Osteocyte (in vitro differentiated cells): ENCODE measurements at places on chromosomes 6 and 20. TPM values are rescaled to one million over a fixed set of nuclear protein-coding genes. Genes with fewer than 3 reads are reported as not detected.

GRCh38 chr20:14431568-14431967 lies 94.2 kb upstream of the FLRT3 start:
- no peaks in the 10 kb centered on the region for H3K4me1 ChIP-seq
- H3K36me3 ChIP-seq: no peaks in the 10 kb centered on the region
- no peak overlapping the region for H3K27ac ChIP-seq
- no peak for DNase-seq
- H3K4me3 ChIP-seq: no peak overlapping the region
- no peaks in the 10 kb centered on the region for H3K27me3 ChIP-seq

DNA sequence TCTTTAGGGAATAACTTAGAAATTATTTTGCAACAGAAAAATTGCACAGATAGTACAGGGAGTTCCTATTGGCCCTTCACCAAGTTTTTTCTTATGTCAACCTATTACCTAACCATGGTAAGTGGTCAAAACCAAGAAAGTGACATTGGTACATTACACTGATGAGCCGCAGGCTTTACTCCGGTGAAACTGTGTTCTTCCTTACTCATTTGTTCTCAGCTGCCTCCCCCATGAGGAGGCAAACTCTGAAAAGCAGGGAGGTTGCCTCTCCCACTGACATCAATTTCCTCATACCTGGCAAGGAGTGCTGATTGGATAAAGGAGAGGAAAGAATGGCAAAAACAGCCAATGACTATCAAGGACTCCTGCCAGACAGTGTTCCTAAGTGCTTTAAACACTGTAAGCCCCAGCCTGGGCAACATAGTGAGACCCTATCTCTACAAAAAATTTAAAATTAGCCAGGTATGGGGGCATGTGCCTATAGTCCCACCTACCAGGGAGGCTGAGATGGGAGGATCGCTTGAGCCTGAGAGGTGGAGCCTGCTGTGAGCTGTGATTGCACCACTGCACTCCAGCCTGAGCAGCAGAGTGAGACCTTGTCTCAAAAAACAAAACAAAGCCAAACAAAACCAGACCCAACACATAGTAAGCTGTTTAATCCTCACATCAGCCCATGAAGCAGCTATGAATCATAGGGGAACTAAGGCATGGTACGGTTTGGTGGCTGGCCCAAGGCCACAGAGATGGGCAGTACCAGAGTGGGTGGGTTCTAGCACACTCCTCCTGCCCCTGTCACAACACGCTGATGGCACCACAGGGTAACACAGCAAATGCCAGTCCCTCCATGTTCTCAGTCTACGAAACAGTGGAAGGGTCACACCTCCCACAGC lies 24.7 kb downstream of the C20orf203 start:
- H3K4me3 ChIP-seq: no peak overlapping the region
- H3K36me3 ChIP-seq: no peaks in the 10 kb centered on the region
- DNase-seq: no peak
- H3K4me1 ChIP-seq: peaks cover 4% of the 10 kb centered on the region

- H3K27me3 ChIP-seq: no peaks in the 10 kb centered on the region
- H3K27ac ChIP-seq: no peak overlapping the region
- H3K36me3 ChIP-seq: peaks cover 22% of the 10 kb centered on the region
- H3K4me1 ChIP-seq: peaks cover 55% of the 10 kb centered on the region
- DNase-seq: no peak
- H3K4me3 ChIP-seq: no peak overlapping the region
These were observed 98.6 kb downstream of the PTPRK start for GRCh38 chr6:128421788-128422187.

Gene LIN28B
- total RNA-seq: 0.10 TPM in 1 of 2 replicates, not detected in the other

GRCh38 chr6:157432231-157432891 lies 51.4 kb downstream of the ZDHHC14 start:
- no peak for DNase-seq
- no peak overlapping the region for H3K27ac ChIP-seq
- H3K36me3 ChIP-seq: no peaks in the 10 kb centered on the region
- H3K4me3 ChIP-seq: no peak overlapping the region

DNA sequence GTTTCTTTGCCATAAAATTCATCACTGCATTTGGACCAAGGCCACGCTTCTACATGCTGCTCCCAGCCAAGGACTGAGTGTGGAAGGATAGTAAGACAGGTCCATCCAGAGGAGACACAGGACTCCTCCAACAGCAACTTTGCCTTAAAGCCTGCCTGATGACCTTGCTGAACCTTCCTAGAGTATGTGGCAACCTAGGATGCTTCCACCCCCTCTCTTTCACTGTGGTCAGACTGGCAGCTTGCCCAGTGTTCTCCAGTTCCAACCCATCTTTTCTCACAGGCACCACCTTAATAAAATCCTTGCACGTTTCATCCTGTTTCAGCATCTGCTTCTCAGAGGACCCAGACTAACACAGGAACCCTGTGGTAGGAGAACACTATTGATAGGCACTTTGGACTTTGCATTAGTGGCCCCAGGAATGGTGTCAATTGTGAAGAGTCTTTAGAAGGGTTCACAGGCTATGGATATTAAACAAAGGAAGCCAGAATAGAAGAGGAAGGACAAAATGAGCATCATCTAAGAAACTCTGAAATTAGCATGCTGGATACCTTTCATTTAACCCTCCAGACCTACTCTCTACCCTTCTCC lies 2.4 kb upstream of the PKHD1 start:
- no peak overlapping the region for H3K27ac ChIP-seq
- no peak overlapping the region for H3K4me3 ChIP-seq
- H3K36me3 ChIP-seq: no peaks in the 10 kb centered on the region
- H3K27me3 ChIP-seq: peaks cover 4% of the 10 kb centered on the region
- no peak for DNase-seq
- H3K4me1 ChIP-seq: no peaks in the 10 kb centered on the region

Gene ENPP4
- total RNA-seq: 0.18 and 0.27 TPM in 2 replicates

- H3K27me3 ChIP-seq: no peaks in the 10 kb centered on the region
- H3K4me3 ChIP-seq: no peak overlapping the region
- no peak for DNase-seq
- no peaks in the 10 kb centered on the region for H3K36me3 ChIP-seq
- H3K4me1 ChIP-seq: peaks cover 16% of the 10 kb centered on the region
- no peak overlapping the region for H3K27ac ChIP-seq
These were observed 16.4 kb upstream of the PKIG start for GRCh38 chr20:44566018-44566417.

DNA sequence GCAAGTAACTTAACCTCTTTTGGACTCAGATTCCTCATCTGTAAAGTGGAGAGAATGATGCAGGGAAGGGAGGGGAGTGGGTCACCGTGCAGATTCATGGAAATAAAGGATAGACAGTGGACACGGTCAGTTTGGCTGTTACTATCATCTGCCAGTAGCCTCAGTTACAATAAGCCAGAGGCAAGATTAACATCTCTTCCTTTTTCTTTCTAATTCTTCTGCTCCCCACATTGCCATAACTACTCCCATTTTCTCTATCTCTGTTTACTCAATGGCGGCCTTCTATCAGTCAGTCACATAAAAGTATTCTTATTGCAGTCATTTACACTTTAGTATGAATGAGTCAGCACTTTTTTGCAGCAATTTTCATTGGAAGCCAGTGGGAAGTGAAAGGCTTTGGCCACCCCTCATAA lies 49.2 kb downstream of the PPP1R16B start:
- H3K27me3 ChIP-seq: peaks cover 13% of the 10 kb centered on the region
- no peak for DNase-seq
- H3K4me3 ChIP-seq: no peak overlapping the region
- H3K4me1 ChIP-seq: no peaks in the 10 kb centered on the region
- H3K36me3 ChIP-seq: no peaks in the 10 kb centered on the region

- no peaks in the 10 kb centered on the region for H3K27me3 ChIP-seq
- H3K4me3 ChIP-seq: no peak overlapping the region
- peaks cover 6% of the 10 kb centered on the region for H3K4me1 ChIP-seq
These were observed 5.7 kb downstream of the CDC40 start for GRCh38 chr6:110185879-110186278.

Gene OR2B6
- not detected in 2 replicates for total RNA-seq

GRCh38 chr20:63782521-63782971 lies 43.0 kb downstream of the SLC2A4RG start:
- no peaks in the 10 kb centered on the region for H3K27me3 ChIP-seq
- H3K4me3 ChIP-seq: no peak overlapping the region
- no peak overlapping the region for H3K27ac ChIP-seq
- peaks cover 3% of the 10 kb centered on the region for H3K36me3 ChIP-seq

DNA sequence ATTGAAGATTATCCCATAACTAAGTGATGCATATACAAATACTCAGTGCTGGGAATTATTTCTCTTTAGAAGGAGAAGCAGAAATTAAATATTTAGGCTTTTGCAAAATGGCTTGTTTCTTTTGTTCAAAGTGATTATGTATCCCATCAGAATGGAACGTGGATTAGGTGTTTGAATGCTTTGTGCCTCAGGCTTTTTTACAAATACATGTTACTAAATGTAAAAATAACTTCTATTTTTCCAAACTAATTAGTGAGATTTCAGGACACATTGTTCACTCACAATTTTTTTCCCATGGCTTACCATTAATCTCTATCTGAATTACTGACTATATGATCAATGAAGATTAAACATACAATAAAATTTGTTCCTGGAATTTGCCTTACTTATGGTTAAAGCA lies 925.9 kb upstream of the CITED2 start:
- no peak for DNase-seq
- H3K27me3 ChIP-seq: no peaks in the 10 kb centered on the region
- no peak overlapping the region for H3K27ac ChIP-seq
- H3K4me1 ChIP-seq: peaks cover 16% of the 10 kb centered on the region
- H3K36me3 ChIP-seq: no peaks in the 10 kb centered on the region
- H3K4me3 ChIP-seq: no peak overlapping the region

Gene SRSF3
- total RNA-seq: 209 and 216 TPM in 2 replicates

DNA sequence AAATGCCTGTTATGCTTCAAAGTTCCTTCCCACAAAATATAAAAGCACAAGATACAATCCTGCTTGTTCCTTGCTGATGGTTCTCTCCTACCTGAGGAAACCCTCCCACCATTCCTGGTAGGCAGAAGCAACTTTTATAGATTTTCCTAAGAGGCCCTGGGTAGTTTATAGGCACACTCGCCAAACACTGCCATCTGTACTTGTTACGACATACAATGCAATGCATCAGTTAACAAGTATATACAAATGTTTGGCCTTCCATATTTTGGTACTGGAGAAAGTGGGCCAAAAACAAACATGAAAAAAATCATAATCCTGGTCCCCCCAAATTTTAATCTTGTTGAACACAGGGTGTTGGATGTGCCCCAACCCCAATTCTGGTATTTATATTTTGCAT lies 16.6 kb downstream of the MCM9 start:
- H3K36me3 ChIP-seq: peaks cover 61% of the 10 kb centered on the region
- no peaks in the 10 kb centered on the region for H3K4me1 ChIP-seq

DNA sequence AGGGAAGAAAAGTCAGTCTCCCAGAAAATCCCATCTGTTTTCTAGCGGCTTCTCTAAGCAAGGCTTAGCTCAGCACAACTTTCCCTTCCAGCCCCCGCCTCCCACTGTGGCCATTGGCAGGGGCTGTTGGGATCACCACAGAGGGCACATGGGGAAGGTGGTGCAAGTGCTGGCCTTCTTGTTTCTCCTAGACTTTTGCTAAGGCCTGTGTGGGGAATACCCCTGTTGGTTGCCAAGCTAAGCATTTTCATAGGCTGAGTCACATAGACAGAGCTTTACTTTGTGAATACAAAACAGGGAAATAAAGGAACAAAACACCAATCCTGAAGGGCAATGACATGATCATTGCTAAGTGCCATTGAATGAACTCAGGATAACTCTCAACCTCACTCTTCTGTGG lies 32.4 kb upstream of the TIAM2 start:
- DNase-seq: no peak
- H3K4me1 ChIP-seq: peaks cover 19% of the 10 kb centered on the region
- H3K27me3 ChIP-seq: no peaks in the 10 kb centered on the region
- H3K27ac ChIP-seq: peak overlapping the region; percentile 34
- no peak overlapping the region for H3K4me3 ChIP-seq
- H3K36me3 ChIP-seq: peaks cover 3% of the 10 kb centered on the region

DNA sequence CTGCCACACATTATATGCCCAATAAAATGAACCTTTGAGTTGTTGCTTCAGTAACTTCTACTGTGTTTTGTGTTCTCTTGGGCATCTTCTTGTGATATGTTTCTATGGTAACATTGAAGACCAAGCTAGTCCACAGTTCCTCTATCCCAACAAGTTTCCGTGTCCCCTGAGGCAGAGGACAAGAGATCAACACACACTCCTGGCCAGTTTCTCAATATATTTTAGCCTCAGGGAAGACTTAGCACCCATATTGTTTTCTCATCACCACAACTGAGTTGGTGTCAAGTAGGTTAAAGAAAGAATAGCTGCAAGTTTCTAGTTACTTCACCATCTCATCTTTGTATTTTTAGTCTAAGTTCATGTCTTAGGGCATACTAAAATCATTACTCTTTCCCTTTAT lies 277.5 kb downstream of the UST start:
- peaks cover 14% of the 10 kb centered on the region for H3K4me1 ChIP-seq
- H3K36me3 ChIP-seq: peaks cover 25% of the 10 kb centered on the region
- H3K27me3 ChIP-seq: no peaks in the 10 kb centered on the region
- no peak for DNase-seq
- H3K4me3 ChIP-seq: no peak overlapping the region

- no peak overlapping the region for H3K4me3 ChIP-seq
- H3K4me1 ChIP-seq: peaks cover 8% of the 10 kb centered on the region
- no peak for DNase-seq
- no peaks in the 10 kb centered on the region for H3K27me3 ChIP-seq
- no peak overlapping the region for H3K27ac ChIP-seq
- H3K36me3 ChIP-seq: peaks cover 21% of the 10 kb centered on the region
These were observed 28.8 kb downstream of the TTI1 start for GRCh38 chr20:38004416-38004815.

DNA sequence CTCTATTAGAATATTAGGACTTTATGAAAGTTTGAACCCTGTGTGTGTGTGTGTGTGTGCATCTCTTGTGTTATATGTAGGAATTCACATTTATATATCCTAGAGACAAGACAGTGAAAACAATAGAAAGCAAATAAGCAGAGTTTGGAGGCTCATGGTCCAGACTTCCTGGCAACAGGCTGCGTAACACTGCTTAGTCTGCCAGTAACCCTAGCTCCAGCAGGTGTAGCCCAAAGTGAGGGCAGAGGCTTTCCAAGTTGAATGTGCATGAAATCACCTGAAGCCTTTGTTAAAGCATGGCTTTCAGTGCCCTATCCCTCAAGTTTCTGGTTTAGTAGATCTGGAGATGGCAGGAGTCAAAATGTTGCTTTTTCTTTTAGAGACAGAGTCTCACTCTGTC lies 569.9 kb downstream of the KIF16B start:
- no peak overlapping the region for H3K4me3 ChIP-seq
- no peak overlapping the region for H3K27ac ChIP-seq
- H3K4me1 ChIP-seq: no peaks in the 10 kb centered on the region
- DNase-seq: no peak
- no peaks in the 10 kb centered on the region for H3K36me3 ChIP-seq

- peaks cover 3% of the 10 kb centered on the region for H3K36me3 ChIP-seq
- no peak overlapping the region for H3K4me3 ChIP-seq
- no peak for DNase-seq
- no peaks in the 10 kb centered on the region for H3K4me1 ChIP-seq
These were observed 217.9 kb downstream of the TBX18 start for GRCh38 chr6:84546427-84546914.

Gene MLN
- total RNA-seq: not detected in 2 replicates

DNA sequence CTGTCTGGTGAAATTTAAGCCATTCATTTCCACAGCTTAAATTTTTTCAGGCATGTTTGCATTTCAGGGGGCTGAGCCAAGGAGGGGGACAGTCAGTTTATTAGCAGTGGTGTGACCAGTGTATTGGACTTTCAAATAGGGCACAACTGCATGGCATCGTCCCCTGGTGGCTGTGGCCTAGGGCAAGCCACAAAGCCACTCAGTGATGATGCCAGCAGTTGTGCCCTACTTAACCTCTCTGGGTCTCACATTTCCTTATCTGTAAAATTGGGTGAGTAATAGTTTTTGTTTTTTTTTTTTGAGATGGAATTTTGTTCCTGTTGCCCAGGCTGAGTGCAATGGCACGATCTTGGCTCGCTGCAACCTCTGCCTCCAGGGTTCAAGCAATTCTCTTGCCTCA lies 48.0 kb downstream of the CDC5L start:
- DNase-seq: no peak
- H3K4me3 ChIP-seq: no peak overlapping the region
- H3K36me3 ChIP-seq: peaks cover 18% of the 10 kb centered on the region

Gene ZC3H12D
- total RNA-seq: 0.21 TPM in 1 of 2 replicates, not detected in the other
